ENCODE measurements at places on chromosomes 2 and 18.

DNA sequence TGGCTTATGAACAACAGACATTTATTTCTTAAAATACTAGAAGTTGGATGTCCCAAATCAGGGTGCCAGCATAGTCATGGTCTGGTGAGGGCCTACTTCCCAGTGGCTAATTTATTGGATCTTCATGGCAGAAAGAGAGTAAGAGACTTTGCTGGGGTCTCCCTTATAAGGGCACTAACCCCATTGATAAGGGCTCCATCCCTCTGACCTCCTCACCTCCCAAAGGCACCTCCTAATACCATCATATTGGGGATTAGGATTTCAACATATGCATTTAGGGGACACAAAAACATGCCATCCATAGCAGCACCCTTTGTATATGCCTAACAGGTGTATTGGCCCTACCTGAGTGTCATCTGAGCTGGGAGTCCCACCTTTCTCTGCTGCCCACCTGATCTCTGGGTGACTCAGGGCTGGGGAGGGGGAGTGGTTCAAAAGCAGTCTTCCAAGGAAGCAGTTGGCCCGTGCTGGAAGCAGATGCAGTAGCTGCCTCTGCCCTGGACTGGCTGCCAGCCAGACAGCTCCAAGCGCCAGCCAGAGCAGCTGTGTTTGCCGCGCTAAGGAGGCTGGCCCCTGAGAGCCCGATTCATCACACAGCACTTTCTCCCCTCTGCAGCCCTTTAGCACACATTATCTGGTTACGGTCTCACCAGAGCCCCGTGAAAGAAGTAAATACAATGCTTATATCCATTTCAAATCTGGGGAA is 84.6 kb downstream of the SMAD7 start:
- peak; percentile 79 for DNase-seq

DNA sequence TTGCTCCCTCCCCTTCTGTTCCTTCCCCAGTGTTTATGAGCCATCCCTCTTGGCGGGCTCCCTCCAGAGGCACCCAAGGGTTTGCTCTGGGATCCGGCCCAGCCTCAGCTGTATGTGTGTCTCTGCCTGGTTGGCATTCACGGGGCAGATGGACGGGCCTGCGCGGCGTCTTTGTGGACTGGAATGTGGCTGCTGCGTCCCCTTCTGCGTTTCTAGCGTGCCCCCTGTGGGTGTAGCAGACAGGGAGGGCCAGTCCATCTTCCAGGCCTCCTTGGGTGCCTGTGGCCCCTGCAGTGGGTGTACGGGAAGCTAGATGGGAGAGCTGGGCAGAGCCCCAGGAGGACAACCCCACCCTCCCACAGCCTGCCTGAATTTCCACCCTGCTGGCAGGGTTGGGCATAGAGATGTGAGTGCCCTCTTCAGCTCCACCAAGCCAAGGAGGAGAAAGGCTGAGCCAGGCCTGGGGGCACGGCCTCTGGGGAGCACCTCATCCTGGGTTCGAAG is 15.7 kb downstream of the GPC1 start:
- DNase-seq, result no peak

DNA sequence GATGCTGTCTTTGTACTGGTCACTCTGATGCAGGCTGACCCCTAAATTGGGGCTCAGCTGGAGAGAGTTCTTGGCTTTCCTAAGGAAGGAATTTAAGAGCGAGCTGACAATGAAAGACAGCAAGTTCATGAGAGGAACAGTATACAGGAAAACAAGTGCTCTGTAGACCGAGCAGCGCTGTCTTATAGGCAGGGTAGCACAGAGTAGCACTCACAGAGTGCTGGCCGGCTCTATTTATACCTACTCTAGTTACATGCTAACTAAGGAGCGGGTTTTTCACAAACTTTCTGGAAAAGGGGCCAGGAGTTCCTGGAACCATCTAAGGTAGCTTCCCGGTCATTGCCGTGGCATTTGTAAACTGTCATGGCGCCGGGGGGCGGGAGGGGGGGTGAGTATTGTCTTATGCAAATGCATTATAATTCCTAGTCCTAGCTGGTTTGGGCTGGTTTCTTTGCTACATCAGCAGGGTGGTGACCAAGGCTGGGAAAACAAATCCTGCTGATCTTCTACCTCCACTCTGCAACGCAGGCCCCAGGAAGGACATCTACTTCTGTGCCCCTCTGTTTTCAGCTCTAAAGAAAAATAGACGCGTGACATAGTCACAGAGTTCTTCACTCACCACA is 31.6 kb upstream of the MAP3K20 start:
- DNase-seq, result no peak

- DNase-seq, result no peak
Measured at GRCh38 chr2:101399021-101399799, 11.9 kb upstream of the CREG2 start.

DNA sequence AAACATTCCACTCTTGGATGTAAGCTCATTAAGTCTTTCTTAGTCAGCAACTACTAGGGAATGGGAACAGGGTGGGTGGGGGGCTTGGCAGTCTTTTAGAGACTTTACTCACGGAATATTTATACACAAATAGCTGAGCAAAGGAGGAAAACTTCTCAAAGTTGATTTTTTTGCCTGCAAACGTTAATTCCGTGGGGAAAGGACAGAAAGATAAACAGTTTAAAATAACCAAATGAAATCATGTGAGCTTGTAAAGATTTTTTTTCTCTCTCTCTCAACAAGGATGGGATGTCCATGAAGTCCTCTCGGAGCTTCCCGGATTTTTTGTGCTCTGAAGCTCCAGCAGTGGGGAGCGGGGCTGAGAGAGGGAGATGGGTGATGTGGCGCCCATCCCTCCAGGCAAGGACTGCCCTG is 32.2 kb upstream of the MAT2A start:
- DNase-seq, result peak; percentile 46

GRCh38 chr2:109438773-109439389 is 174.9 kb downstream of the SEPTIN10 start:
- DNase-seq, result peak; percentile 85

GRCh38 chr2:141316606-141317005 is 814.2 kb downstream of the LRP1B start:
- peak; percentile 80 for DNase-seq

GRCh38 chr2:174117951-174118930 is 130.1 kb downstream of the OLA1 start:
- DNase-seq, result peak; percentile 76

- DNase-seq, result no peak
Measured at GRCh38 chr2:56209701-56210100, 25.9 kb downstream of the CCDC85A start.

DNA sequence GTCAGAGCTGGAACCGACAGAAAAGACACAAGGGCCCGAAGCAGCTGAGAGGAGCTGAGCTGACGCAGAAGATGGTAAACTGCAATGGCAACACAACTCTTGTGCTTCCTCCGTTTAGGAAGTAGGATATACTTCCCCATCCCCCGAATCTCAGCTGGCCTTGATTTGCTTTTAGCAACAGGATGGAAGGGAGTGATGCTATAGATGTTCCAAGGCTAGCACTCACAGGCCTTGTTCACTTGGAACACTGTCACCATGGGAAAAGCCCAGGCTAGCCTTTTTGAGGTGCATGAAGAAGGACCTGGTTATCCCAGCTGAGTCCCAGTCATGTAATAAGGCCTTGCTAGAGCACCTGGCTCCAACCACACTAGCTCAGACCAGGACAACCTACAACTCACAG is 26.0 kb downstream of the STAT1 start:
- DNase-seq, result no peak

- peak; percentile 84 for DNase-seq
Measured at GRCh38 chr2:20097889-20098714, 46.7 kb upstream of the LAPTM4A start.

DNA sequence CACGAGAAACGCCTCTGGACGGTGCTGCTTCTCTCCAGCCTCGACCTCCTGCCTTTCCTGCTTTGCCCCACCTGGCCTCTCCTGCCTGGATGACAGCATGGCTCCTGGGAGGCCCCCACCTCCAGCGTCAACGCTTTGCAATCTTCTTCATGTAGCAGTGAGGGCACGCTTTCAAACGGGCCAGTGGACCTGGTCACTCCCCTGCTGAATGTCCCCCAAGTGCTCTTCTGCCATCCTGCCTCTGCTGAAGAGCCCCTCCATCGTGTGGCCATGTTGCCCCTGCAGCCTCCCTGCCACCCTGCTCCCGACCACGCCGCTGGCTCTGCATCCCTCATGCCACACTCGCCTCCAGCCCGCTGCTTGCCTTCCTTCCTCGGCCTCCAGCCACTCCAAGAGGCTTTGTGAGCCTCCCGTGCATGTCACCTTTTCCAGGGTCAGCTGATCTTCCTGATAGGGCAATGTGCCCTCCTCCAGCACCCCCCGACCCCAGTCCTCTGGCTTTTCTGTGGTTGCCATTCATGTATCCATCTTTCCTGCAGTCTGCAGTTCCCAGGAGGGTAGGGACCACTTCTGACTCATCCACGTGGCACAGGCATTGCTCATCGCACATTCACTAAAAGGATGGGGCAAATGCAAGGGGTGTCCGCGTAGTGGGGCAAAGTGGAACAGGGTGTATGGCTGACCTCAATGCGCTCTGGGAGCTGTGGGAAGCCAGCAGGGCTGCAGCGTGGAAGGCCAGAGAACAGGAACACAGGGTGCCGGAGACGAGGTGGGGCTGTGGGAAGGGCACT is 268.8 kb downstream of the TWIST2 start:
- peak; percentile 20 for DNase-seq

GRCh38 chr18:6940451-6940850 is 177.1 kb downstream of the LAMA1 start:
- no peak for DNase-seq

DNA sequence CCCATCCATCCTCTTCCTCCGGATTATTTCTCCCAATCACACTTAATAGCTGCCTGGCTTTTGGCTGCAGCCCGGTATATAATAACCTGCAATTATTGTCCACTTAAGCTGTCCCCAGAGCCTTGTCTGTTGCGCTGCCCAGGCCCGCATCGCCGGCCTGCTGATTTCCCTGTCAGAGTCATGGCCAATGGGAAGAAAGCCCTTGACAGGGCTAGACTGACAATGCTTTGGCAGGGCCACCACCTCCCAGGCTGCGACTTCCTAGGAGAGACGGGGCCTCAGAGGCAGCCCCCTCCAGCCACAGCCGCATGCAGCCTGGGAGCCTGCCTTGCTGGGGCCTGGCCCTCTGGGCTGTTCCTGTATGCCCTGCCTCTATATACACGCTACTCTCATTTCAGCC is 10.0 kb upstream of the CELF4 start:
- no peak for DNase-seq

- no peak for DNase-seq
Measured at GRCh38 chr2:241482126-241482955, 26.0 kb downstream of the STK25 start.

GRCh38 chr2:7497178-7497577 is 580.0 kb downstream of the RNF144A start:
- DNase-seq, result no peak

GRCh38 chr2:172488556-172488955 is 61.2 kb downstream of the ITGA6 start:
- DNase-seq, result no peak

GRCh38 chr2:185608799-185609198 is 129.8 kb upstream of the FSIP2 start:
- peak; percentile 27 for DNase-seq

DNA sequence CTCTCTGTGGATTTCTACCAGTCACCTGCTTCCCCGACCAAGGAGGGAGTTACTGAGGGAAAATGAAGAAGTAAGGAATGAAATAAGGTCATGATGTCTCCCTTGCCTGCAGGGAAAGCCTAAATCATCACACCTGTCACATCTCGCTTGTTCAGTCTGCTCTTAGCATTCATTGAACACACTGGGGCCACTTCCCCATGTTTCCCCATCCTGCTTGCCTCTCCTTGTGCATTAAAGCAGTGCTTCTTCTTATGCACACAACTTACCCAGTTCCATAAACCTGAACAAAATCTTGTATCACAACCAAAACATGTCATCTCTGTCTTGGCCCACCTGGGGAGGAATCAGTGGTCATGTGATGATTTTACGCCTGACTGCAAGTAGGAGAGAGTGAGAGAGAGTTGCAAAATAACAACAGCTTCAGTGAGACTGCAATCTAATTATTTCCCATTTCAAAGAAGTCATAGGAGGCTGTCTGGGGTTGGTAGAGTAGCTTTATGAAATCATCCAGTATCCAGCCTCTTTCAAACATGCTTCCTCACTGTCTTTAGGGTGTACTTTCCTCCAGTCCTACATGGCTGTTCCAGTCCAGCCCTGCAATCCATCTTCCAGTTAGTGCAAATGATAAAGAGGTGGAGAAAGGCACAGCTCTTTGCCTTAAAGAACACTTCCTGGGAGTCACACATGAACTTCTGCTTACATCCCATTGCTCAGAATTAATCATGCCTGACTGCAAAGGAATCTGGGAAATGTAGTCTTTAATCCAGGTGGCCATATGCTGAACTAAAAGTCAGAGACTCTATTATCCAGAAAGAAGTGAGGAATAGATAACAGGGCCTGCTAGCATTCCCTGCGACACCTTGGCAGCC is 220.1 kb downstream of the HAUS1 start:
- DNase-seq, result peak; percentile 44

DNA sequence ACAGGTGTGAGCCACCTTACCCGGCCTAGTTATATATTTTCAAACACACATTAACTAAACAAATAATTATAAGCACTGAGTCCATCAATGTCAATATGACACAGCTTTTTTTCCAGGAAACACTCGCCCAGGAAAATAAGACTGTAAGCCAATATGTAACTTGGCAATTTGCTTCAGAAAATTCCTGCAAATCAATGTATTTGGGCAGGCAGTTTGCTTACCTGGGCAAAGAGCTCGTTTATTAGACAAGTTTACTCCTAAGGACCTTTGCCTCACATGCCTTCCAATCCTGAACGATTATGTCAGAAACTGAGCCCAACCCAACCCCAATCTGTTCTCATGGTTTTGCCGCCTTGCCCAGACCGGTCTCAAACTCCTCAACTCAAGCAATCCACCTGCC is 34.7 kb upstream of the NDUFV2 start:
- DNase-seq, result no peak

DNA sequence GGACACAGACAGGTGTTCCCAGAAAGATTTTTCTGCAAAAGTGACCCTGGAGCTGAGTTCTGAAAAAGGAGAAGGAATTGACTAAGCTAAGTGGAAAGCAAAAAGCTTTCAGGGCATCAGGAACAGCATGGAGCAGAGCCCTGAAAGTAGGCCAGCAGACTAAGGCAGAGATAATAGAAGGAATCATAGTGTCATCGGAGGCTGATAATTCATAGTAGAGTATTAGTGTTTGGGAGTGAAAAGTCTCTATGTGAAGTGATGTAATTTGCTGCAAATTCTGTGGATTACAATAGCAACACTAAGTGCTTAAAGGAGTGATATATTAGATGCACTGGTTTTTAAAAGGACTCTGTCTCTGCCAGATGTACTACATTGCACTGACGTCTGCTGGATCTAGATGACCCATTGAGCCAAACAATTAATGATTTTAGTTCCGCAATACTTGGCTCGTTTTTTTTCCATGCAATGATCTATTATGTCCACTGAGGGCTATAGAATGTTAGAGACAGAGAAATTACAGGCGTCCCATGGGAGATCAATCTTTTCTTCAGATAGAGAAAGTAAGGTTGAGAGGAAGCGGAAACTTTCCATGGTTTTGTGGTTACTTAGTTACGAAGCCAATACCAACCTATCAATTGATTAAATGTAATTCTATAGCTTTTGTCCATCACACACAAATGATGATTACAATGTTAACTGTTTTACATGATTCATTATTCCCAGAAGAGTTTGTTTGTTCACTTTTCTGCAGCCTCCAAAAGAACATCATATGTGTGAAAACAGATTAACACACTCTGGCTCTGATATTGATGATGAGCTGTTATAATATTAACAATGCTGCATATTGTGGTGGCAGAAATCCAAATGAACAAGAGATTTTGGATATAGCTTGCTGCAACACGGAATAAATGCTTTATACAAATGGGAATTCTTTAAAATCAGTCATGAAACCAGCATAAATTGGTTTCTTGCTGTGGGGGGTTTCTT is 143.7 kb downstream of the MC4R start:
- DNase-seq, result no peak

Data from astrocyte of the spinal cord (primary cell).